IMR-90 (cell line): ENCODE measurements at places on chromosomes 12 and 14. TPM values are rescaled to one million over a fixed set of nuclear protein-coding genes. Genes with fewer than 3 reads are reported as not detected.
A peak's percentile ranks its signal among the peaks of the same experiment; 100 is the strongest.

GRCh38 chr12:74488134-74488533 lies 49.5 kb upstream of the ATXN7L3B start:
- no peak for DNase-seq

DNA sequence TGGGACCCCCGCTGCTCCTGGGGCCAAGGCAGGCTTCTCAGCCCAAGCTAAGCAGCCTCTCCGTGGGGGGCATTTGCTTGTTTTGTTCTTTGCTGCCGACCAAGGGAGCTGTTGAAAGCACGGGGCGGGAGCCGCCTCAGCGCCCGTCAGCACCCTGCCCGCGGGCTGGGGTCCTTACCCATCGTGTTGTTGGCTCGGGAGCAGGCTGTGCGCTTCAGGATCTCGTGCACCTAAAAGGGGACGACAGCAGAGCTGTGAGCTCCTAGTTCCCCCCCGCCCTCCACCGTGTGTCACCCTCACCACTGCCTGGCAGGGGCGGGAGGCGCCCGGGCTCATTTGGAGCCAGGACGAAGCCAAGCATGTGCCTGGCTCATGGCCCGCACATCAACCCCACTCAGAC lies 117.5 kb downstream of the ANO2 start:
- no peak for DNase-seq

DNA sequence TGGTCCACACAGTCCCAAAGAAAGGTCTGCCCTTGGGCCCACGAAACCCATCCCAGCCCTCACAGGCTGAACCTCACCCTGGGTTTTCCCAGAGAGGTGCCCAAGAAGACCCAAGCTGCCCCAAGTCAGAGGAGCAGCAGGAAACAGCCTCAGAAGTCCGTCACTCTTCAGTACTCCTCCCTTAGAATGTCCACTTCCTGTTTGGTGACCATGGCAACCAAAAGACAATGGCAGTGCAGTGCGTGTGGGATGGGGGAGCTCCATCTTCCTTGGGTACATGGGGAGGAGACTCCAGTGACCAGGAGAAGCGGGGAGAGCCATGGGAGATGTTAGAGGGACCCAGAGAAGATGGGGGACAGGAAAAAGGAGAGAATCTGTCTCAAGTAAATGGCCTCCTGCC lies 11.3 kb downstream of the SELPLG start:
- DNase-seq: no peak

DNA sequence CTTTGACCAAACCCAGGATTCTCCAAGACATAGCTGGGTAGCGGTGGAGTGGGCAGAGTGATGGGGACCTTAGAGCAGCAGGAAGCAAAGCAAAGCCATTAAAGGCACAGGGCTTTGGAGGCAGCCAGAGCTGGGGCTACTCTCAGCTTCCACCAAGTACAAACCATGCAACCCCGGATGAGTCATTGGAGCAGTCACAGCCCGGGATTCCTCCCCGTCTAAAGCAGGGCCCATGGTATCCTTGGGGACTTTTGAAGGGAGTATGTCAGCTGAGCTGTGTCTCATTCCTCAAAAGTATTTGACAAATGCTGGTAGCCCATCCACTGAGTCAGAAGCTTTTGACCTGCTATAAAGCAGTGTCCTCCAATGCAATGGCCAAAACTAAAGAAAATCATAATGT lies 9.7 kb upstream of the IFI27 start:
- peak; percentile 82 for DNase-seq

The ADGRD1 gene
- total RNA-seq: not detected in 2 replicates

The LUM gene
- total RNA-seq: 46.1 and 50.0 TPM in 2 replicates
